ENCODE measurements at places on chromosomes 12 and 14.

- peak; percentile 82 for DNase-seq
Observed at GRCh38 chr14:96187216-96188031, 17.2 kb upstream of the BDKRB2 start.

- DNase-seq = no peak
Observed at GRCh38 chr14:21197418-21198205, 41.7 kb upstream of the OR5AU1 start.

- no peak for DNase-seq
Observed at GRCh38 chr12:63424671-63425070, 243.6 kb downstream of the DPY19L2 start.

GRCh38 chr12:69949311-69950002 is 124.4 kb downstream of the MYRFL start:
- no peak for DNase-seq
